NCI-H774 (cell line): ENCODE measurements at places on chromosomes 1 and 21.

- no peak for DNase-seq
Observed at GRCh38 chr1:198741744-198742143, 102.9 kb downstream of the PTPRC start.

GRCh38 chr1:175373786-175374623 is 181.4 kb upstream of the KIAA0040 start:
- no peak for DNase-seq

GRCh38 chr1:176315519-176316220 is 108.6 kb upstream of the COP1 start:
- DNase-seq = no peak

DNA sequence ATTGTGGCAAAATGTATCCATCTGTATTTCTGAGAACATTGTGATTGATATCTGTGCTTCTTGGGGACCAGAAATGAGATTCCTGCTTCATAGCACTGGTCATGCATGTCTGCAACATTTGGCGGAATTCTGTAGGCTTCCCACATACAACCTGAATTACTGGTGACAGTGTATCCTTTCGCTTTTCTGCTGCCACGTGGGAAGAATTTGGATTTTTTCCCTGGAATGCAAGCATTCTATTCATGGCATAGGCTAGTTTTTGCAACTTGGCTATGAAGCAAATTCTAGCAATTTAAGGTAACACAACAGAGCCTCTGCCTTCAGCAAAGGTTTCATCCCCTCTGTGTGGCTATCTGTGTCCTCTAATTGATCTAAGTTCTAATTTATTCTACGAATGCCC is 85.9 kb downstream of the BCAR3 start:
- DNase-seq = no peak

- DNase-seq = no peak
Observed at GRCh38 chr1:2472109-2472508, 4.0 kb upstream of the PLCH2 start.

- DNase-seq = no peak
Observed at GRCh38 chr1:169099561-169099960, 6.9 kb upstream of the ATP1B1 start.

GRCh38 chr21:45377866-45378257 is 27.1 kb upstream of the COL18A1 start:
- no peak for DNase-seq

GRCh38 chr1:11314959-11315358 is 42.0 kb downstream of the UBIAD1 start:
- no peak for DNase-seq

- no peak for DNase-seq
Observed at GRCh38 chr1:225877580-225877979, 4.6 kb downstream of the TMEM63A start.

DNA sequence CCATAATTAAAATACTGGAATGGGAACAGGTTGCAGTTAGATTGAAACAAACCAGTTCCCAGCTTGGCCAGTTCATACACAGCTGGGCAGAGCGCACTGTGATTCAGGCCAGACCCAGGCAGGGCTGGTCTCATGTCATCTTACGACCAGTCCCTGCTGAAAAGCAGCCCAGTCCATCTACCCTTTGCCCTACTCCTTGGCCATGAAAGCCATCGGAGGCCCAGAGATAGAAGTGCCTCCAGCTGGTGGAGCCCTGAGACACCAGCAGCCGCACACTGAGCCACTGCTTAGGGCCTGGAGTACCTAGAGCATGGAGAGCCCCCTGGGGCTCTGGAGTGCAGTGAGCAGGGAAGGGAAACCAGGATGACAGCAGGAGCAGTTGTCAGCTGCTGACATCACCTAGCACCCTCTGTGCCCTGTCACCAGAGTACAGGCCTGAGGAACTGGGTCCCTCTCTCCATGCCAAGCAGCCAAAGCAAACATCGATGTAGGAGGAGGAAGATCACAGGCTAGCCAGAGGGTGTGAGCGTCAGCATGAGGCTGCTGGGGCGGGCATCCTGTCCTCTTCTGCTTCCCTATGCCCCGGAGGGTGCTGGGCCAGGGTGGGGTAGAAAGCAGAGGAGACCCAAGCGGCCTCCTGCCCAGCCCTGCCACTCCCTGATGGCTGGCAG is 34.2 kb upstream of the TMEM125 start:
- DNase-seq = no peak

GRCh38 chr1:2556277-2556677 is at the start of gene TNFRSF14:
Gene TNFRSF14, plus strand, starts transcription at chr1:2556371. Its CDS starts 294 bp downstream, at chr1:2556665.
- no peak for DNase-seq

DNA sequence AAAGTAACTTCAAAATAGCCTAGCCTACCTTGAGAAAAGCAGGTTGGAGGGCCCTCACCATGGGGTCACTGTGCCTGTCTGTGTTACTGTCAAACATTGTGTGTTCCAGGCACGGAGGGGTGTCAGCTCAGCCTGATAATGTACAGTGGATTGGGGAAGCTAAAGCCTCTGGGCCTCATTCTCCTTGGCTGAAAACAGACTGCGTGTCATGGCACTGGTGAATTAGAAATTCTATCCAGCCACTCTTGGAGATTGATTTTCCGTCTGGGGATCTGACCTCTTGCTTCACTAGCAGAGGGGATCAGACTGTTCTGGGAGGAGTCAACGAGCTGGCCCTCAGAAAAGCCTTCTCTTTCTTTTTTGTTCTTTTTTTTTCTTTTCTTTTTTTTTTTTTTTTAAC is 123.5 kb upstream of the HOOK1 start:
- DNase-seq = no peak

- DNase-seq = no peak
Observed at GRCh38 chr1:5978452-5978851, 13.8 kb downstream of the NPHP4 start.

DNA sequence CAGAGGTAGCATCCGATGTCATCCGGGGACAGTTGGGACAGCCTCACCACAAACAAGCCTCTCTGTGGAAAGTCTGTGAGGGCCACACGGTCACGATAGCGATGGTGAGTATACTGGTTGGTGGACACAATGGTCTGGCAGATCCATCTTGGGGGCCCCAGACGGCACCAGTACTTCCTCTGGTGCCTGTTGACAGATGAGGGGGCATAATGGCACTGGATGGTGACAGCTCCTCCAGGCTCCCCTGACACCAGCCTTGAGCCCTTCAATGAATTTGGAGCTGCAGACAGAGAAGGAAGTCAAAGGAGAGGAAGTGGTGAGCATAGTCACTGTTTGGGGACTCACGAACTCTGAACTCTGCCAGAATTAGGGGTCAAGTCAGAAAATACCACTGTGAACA is 8.0 kb downstream of the FCAMR start:
- DNase-seq = no peak

DNA sequence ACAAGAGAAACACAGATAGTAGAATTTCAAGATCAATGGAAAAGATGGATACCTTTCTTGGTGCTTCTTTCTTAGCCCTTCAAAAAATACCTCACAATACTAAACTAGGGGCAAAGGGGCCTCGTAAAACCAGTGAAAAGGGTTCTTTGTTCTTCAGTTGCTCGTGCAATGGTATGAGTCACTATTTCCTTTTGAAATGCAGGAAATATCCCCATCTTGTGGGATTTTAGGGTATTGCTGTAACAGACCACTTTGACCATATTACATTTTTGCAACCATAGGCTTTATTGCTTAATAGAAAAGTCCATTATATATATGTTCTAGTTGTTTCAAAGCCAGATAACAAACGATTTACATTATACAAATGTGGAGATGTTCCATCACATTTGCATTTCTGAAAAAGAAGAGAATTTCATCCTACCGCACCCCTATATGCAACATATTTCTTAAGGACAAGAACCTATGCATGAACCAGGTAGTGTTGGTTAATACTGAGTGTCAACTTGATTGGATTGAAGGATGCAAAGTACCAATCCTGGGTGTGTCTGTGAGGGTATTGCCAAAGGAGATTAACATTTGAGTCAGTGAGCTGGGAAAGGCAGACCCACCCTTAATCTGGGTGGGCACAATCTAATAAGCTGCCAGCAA is 88.6 kb upstream of the PKN2 start:
- no peak for DNase-seq

GRCh38 chr1:197917805-197918651 is 856 bp downstream of the LHX9 start:
- no peak for DNase-seq

- no peak for DNase-seq
Observed at GRCh38 chr1:169886931-169887330, 6.8 kb downstream of the SCYL3 start.

- no peak for DNase-seq
Observed at GRCh38 chr1:944341-945325, 14.4 kb downstream of the NOC2L start.

GRCh38 chr1:6330410-6330911 is 63.1 kb downstream of the ACOT7 start:
- no peak for DNase-seq

DNA sequence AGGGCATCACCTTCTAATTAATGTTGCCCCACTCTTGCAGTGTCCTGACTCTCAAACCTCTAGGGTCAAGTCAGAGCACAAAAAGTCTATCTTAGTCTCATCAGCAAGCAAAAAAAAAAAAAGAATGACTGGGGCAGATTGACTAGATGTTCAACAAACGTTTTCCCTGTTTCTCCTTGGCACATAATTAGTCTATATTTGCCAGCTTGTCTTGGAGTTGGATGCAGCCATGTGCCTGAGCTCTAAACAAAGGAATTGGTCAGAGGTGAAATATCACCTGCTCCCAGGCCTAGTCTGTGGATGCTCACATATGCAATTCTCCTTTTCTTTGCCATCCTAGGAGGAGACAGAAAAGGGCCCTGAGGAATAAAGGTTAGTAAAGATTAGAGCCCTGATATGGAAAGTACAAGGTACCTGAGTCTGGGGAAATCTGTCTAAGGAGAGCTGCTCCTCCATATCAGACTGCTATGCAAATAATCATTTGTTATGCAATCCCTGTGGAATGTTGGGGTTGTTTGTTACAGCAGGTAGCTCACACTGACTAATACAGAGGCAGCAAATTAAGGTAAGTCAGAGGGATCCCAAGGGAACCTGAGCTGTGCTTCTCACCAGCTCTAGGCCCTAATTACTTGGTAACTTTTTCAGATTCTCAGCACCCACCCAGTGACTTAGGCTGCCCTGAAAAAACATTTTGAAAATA is 130.8 kb downstream of the BRINP2 start:
- no peak for DNase-seq

DNA sequence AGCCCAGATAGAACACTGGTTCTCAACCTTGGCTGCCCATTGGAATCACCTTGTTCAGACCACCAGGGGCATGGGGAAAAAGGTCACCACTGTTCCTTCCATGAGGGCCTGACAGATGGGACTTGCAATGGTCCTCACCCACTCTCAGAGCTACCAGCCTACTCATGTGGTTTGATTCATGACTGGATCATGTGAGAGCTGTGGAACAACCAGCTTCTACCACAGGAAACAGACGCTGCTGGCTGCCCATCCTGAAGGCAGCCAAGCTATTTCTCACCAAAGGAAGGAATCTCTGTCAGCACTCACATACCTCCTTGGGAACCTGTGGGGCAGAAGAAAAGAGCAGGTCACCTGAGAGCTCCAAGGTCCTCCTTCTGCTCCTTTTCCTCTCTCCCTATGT is 53.6 kb downstream of the CAPN8 start:
- DNase-seq = no peak

DNA sequence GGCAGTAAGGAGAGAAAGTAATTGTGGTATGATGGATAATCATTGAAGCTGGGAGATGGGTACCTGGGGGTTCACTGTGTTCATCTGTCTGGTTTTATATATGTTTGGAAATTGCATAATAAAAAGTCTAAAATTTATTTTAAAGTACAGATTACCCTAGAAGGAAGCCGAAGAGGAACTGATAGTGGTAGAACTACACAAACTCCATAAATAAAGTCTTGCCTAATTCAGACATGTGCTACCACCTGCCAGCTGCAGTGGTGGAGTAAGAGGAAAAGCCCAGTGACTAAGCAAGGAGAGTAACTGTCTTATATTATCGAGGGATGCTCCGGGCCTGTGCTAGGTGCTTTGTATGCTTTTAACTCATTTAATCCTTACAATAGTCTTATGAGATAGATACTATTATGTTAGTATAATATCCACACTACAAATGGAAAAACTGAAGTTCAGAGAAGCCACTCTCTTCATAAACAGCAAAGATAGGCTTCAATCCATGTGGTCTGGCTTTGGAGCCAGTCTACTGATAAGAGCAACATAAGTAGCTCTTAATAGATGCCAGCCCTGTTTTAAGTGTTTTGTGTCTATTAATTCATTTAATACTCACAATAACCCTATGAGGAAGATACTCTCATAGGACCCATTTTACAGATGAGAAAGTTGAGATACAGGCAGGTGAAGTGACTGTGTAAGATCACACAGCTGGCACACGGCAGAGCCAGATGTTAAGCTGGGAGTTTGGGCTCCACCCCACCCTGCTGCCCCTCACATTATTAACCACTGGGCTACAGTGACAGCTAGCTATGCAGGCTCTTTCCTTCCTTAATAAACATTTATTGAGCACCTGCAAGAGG is 56.8 kb upstream of the HNRNPU start:
- DNase-seq = no peak

DNA sequence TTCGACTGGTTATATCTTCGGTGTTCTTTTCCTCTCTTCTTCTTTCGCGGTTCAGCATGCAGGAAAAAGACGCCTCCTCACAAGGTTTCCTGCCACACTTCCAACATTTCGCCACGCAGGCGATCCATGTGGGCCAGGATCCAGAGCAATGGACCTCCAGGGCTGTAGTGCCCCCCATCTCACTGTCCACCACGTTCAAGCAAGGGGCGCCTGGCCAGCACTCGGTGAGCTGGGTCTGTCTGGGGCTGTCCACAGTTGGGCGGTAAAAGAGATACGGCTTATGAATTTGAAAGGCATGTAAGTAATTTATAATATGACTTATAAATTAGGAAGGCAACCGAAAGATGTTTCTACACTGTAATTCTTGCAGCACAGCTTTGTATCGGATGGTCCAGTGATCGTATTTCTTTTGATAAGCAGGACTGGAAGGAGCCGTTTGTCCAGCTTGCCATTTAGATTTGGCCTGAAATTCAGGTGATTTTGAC is 334 bp downstream of the CTH start:
- no peak for DNase-seq

- DNase-seq = no peak
Observed at GRCh38 chr1:55382806-55383305, 167.7 kb upstream of the USP24 start.

DNA sequence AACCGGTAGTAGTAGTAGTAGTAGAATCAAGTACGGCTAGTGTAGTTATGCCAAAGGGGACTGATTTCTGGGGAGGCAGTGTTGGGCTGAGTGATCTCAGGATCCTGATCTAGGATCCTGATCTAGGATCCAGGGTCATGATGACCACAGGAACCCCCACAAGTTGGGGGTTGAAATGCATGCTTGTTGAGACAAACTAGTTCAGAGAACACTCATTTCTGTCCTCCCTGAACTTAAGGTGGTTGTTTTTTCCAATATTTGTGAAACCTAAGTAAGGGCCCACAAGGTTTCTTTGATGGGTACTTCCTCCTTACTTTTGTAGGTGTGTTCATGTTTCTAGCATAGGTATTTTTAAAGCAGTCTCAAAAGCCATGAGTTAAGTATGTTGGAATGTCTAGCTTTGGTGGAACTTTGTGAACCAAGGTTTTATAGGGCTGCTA is 33.9 kb upstream of the PDC start:
- DNase-seq = no peak

DNA sequence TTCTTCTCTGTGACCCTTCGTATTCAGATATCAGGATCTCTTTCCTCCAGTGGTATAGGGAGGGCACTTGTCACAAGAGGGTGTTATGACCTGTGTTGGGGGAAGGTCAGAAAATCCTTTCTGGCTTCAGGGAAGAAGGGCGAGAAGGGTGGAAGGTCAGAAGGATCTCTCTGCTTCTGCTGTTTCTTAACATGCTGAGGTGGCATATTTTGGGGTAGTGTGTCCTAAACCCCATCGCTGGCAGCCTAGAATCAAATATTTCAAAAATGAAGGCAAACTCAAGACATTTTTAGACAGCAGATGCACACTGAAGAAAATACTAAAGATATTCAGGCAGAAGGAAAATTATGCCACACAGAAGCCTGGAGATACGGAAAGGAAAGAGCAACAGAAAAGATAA is 207.6 kb downstream of the TM2D1 start:
- DNase-seq = no peak
